Fibroblast of skin of abdomen (primary cell): ENCODE measurements at places on chromosomes 3 and 15.

- DNase-seq, result no peak
These were observed 72.5 kb downstream of the MGLL start for GRCh38 chr3:127749787-127750225.

- DNase-seq, result no peak
These were observed 443.1 kb downstream of the AGBL1 start for GRCh38 chr15:86522721-86523120.

GRCh38 chr15:88697276-88697675 lies 58.5 kb downstream of the ISG20 start:
- DNase-seq, result no peak

GRCh38 chr15:35633677-35634076 lies 87.7 kb upstream of the DPH6 start:
- no peak for DNase-seq

DNA sequence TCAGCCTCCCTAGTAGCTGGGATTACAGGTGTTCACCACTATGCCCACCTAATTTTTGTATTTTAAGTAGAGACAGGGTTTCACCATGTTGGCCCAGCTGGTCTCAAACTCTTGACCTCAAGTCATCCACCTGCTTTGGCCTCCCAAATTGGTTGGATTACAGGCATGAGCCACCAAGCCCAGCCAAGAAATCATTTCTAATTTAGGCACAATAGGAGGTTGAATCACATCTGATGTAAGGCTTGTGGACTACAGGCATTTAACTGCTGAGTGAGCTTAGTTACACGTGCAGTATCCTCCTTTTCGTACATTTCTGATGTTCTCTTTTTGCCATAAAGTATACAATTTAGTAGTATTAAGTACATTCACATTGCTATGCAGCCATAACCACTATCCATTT lies 31.1 kb upstream of the SETD2 start:
- DNase-seq, result no peak

GRCh38 chr15:92012368-92012629 lies 158.8 kb downstream of the SLCO3A1 start:
- DNase-seq, result no peak

DNA sequence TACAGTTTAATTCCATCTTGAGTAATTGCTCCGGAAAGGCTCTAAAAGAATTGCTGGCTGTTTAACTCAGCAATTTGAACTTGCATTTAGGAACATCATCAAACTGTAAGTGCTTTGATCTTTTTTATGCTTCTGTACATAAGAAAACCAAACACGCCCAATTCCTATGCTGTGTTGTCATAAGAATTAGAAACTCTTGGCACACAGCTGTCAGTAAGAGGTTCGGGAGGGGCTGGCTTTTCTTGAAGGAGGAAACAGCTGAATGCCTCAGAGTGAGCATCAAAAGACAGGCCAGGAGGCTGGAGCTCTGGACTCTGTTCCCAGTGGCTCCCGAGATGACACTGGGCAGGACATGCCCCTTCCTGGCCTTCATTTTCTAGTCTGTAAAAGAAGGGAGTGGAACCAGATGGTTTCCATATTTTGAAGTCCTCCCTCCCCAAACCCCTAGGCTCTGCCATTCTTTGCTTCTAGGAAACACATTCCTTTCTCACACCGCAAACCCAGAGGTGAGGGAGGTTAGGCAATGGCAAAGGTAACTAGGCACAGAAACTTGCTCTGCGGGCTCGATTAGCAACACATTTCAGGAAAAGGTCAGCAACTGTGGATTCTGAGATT lies 73.7 kb upstream of the DLG1 start:
- peak; percentile 92 for DNase-seq

GRCh38 chr15:74769463-74770025 lies 12.3 kb upstream of the CSK start:
- DNase-seq, result no peak

GRCh38 chr3:8278448-8278847 lies 223.2 kb upstream of the LMCD1 start:
- no peak for DNase-seq

GRCh38 chr3:62678841-62679240 lies 196.4 kb downstream of the CADPS start:
- no peak for DNase-seq

DNA sequence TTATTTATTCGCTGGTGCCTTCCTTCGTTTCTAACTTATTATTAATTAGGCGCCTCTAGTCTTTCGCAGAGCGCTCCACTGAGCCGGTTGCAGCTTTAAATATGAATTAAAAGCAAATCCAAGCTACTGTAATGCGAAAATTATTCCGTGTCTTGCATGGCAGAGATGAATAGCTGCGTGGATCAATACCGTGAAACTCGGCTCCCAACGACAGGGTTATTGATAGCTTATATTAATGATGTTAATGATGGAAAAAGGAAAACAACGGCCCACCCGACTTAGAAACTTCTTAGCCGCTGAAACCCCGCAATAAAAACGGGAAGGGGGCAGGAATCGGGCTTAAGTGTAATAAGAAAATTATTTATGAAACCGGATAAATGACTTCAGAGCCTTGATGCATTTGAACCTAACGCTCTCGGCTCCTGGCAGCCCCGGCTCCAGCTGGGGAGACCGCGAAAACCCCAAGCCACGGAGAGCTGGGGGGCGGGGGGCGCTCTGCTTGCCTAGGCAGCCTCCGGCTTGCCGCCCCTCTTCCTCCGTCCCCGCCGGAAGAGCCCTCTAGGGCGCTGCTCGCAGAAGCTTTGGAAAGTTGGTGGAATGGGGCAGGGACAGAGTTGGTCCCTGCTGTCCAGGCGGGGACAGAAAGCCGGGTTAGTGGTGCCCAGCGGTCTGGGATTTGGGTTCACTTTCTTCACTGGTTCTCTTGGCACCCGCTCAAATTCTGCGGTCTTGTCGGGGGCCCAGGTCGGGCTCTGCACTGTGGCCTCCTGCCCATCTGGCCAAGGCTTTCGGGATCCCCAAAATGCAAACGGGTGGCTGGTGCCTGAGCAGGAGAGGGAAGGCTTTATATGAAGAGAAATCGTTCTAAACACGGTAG lies 7.7 kb upstream of the ONECUT1 start:
- no peak for DNase-seq

DNA sequence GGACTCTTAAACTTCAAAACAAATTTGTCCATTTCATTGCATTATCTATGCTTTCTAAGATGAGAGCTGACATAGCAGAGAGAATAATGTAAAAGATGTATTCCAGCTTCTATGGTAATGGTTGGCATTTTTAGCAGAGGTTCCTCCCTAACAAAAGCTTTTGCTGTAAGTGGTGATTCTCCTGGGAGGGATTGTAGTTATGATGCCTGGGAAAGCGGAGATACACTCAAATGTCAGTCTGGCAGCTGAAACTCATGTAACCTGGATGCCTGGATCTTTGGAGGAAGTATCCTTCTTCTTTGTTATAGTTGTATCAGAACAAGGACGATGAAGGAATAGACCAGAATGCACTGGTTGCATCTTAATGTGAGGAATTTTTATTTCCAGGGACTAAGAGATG lies 7.5 kb downstream of the CHL1 start:
- DNase-seq, result no peak

GRCh38 chr3:94735354-94735753 lies 672.5 kb downstream of the NSUN3 start:
- peak; percentile 9 for DNase-seq

DNA sequence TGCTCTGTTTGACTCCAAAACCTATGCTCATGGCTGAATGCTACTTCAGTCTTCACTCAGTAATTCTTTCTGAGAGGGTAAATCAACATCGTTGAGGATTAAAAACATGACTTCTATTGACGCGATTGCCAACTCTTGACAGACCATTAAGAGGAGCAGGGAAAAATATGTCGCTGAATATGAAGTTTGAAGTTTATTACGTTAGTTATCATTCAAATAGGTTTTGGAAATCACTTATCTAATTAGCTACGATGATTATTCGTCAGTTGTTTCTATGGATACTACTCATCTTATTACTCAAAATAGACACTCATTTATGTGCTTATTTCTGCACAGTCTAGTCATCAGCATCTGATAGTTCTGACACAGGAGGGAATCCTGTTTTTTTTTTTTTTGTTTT lies 279.2 kb upstream of the TBL1XR1 start:
- no peak for DNase-seq

DNA sequence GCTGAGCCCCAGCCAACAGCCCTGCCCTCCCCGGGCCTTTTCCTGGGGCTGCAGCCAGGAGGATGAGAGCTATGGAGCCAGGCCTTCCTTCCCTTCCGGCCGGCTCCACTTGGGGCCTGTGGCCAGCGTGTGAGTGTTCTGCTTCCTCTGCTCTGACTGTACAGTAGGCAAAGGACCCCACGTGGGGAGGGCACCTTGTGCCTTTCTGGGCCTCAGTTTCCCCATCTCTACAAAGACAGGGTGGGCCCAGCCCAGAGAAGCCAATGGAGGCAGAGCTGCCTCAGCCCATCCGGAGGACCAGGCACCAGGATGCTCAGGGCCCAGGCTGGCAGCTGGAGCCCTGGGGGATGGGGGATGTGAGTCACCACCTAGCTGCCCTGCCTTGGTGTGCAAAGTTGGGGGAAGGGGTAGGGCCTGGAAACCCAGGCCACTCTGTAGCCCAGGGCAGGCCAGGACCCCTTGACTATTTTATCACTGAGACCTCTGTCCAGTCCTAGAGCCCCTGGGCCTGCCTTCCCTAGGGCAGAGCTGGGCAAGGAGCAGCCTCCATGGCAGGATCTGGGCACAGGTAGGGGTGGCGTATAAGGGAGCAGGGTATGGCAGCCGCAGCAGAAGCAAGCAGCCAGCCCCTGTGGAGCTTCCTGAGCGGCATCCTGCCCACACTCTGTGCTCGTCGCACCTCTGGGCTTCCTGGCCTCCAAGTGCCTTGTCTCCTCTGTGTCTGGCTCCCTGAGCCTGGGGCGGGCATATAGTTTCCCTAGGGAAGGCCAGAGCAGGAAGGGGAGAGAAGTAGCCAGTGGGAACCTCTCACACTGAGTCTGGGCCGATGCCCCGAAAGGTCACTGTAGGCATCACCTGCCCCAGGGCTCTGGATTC lies 1.8 kb downstream of the PSTPIP1 start:
- DNase-seq, result no peak

- no peak for DNase-seq
These were observed 41.1 kb downstream of the PTH1R start for GRCh38 chr3:46918634-46919033.

GRCh38 chr3:196726788-196727675 lies 12.6 kb upstream of the PAK2 start:
- no peak for DNase-seq

- peak; percentile 60 for DNase-seq
These were observed 89.5 kb downstream of the EOMES start for GRCh38 chr3:27632431-27633223.

- peak; percentile 53 for DNase-seq
These were observed 137.8 kb upstream of the CBLB start for GRCh38 chr3:106006571-106006970.

GRCh38 chr3:99683876-99684275 lies 45.5 kb downstream of the COL8A1 start:
- no peak for DNase-seq

GRCh38 chr3:31668242-31668641 lies 135.5 kb downstream of the STT3B start:
- no peak for DNase-seq

DNA sequence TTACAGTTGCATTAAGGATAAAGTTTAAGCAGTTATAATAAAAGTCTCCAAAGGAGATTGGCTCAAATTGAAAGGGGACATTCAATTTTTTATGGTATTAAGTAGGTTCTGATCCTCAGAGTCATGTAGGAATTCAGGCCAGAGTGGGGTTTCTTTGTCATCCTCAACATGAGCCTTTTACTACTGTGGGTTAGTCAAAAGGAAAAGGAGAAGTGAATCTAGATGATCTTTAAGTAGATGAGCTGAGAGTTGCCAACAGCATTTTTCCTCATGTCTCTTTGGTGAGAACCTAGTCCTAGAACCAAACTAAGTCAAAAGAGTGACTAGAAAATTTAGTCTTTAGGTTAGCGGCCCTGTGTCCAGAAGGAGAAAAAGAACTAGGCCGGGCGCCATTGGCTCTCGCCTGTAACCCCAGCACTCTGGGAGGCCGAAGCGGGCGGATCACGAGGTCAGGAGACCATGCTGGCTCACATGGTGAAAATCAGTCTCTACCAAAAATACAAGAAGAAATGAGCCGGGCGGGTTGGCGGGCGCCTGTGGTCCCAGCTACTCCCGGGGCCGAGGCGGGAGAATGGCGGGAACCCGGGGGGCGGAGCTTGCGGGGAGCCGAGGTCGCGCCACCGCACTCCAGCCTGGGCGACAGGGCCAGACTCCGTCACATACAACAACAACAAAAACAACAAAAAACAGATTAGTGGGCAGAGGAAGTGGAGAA lies 4.2 kb upstream of the CHL1 start:
- DNase-seq, result no peak

DNA sequence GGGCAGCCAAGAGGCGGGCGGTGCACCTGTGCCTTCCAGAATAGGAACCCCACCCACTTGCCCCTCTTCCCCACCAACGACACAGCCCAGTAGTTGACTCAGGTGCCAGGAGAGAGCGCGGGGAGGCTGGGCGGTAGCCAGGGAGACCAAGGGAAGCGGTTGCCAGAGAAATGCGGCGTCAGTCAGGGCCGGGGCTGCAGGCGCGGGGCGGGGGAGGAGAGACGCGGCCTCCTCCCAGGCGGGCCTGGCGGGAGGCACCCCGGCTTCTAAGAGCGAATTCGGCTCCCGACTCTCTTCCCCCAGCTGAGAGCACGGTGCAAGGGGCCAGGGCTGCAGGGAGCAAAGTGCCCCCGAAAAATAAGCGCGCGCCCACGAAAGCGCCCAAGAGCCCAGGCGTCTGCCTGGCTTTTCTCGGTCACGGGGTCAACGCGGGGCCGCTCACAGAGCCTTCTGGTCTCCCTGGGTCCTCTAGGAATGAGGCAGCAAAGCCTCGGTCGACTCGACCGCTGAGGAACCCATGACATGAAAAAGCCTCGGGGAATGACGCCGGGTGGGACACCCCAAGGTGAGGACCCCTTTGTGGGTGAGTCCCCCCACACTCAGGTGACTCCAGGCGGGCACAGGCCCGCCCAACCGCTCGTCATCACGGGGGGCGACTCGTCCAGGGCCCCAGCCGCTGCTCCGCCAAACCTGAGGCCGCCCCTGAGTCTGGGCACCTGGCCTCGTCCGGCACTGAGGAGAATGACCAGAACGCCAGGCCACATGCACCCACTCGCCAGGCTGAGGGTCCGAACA lies 716 bp downstream of the CPEB1 start:
- no peak for DNase-seq

DNA sequence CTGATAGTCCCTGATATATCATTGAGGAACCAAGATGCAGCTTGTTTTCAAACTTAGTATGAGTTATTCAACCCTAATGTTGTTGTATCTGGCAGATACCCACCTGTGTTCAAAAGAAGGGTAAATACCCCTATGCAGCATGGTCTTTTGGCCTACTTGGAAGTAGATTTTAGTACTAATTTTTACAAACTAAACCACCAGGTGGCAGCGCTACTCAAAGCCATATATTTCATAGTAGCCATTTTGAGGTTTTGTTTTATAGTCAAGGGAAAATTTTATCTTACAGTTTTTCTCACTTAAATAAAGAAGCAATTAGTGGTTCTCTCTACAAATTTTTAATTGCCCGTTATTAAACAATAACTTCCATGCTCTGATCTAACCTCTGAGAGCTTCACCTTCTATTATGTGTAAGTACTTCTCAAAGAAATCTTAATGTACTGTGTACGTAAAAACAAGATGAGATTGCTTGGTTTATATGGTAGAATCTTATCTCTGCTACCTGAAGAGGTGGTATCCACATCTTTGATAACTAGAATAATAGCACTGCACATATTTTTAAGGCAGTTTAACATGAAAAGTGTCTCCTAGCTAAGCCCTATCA lies 31.5 kb upstream of the MLF1 start:
- DNase-seq, result peak; percentile 50
